ENCODE measurements at places on chromosomes 7 and 10. TPM values are rescaled to one million over a fixed set of nuclear protein-coding genes. Genes with fewer than 3 reads are reported as not detected.

Gene RAPGEF5
- 121 TPM for total RNA-seq

DNA sequence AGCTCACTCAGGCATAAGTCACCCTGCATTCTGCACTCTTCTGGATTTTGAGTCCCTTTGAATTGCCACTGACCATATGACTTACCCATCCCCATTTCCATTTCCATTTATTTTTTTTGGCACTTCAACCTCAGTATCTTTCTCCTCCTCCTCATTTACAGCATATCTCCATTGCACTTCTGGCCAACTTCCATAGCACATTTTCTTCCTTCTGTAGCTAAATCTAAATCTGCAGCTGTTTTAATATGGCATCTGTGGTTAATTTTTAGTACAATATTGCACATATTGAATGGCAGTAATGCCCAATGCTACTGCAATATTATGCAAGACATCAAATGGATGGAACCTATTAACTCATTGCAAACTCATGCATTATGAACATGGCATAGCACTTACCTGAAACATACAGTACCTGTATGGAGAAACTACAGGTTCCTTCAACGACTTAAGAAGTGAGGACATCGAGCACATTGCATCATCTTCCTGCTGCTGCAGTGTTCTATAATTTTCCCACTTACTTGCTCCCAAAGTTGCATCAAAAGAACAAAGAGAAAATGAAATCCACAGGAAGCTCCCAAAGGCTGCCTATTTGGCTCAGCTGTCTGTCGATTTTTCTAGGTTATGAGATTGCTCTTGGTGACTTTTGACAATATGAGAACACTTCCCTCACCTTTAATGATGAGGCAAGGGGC lies 55.7 kb downstream of the LRRTM3 start:
- DNase-seq, result no peak

- DNase-seq, result no peak
Measured at GRCh38 chr7:157699357-157700013, 362.7 kb downstream of the DNAJB6 start.

DNA sequence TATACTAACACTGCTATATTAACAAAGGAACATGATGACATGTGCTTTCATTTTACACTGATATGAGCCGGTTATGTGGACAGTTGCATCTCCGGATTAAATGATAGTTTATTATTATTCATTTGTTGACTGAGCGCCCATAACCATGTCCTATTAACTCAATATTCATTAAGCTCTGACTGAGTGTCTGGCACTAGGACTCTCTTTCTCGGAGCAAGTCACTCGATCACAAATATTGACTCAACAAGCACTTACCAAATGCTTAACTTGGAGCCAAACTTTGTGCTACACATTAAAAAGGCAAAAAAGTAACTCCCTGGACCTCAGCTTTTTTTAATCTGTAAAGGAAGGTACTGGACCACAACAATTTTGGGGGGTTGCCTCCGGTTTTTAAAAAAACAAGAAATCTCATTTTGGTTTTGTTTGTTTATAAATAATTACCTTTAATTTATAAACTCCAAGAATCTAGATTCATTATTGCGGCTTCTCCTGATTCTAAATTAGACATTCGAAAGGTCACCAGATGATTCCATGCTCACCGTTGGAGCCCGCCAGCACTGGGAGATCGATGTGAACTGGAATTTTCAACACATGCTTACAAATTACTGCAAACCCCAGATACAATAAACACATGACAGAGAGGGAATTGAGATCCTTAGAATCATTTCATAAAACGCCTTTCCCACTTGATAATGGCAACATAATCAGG lies 8.9 kb upstream of the LYZL1 start:
- DNase-seq, result no peak

DNA sequence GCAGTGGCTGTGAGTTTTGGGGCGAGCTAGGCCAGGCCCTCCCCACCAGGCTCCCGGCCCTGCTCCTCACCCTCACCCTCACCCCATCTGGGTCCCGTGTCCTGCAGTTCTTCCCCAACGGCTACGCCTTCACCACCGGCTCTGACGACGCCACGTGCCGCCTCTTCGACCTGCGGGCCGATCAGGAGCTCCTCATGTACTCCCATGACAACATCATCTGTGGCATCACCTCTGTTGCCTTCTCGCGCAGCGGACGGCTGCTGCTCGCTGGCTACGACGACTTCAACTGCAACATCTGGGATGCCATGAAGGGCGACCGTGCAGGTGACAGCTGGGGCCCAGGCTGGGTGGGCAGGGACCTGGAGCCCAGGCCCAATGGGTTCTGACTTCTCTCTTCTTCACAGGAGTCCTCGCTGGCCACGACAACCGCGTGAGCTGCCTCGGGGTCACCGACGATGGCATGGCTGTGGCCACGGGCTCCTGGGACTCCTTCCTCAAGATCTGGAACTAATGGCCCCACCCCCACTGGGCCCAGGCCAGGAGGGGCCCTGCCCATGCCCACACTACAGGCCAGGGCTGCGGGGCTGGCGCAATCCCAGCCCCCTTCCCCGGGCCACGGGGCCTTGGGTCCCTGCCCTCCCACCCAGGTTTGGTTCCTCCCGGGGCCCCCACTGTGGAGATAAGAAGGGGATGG lies 4.9 kb downstream of the GNB2 start:
- no peak for DNase-seq

Gene MOGAT3
- not detected for total RNA-seq

DNA sequence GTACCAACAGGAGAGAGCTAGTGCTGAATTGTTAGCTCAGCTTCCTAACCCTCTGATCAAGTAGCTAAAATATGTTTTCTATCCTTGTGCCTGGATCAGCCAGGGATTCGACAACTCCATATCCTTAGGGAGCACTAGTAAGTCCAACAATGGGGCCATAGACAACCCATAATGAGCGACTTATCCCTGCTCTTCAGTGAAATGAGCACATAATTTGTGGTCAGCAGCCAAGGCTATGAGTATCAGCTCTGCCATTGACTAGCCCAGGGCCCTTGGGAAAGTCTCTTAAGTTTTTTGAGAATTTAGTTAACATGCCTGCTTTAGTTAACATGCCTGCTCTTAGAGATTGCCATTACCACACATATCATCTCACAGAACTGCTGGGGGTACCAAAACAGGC lies 39.3 kb downstream of the COL1A2 start:
- no peak for DNase-seq

DNA sequence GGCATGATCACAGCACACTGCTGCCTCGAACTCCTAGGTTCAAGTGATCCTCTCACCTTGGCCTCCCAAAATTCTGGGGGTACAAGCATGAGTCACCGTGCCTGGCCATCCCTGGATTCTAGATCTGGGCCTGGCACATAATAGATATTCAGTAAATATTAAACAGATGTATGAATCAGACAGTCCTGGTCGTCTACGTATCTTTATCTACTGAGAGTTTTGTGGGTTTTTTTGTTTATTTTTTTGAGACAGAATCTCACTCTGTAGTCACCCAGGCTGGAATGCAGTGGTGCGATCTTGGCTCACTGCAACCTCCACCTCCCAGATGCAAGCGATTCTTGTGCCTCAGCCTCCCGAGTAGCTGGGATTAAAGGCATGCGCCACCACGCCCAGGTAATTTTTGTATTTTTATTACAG lies 24.3 kb upstream of the ITGB1 start:
- DNase-seq, result no peak

Gene PIP
- not detected for total RNA-seq
